ENCODE measurements at places on chromosomes 7 and 10.

DNA sequence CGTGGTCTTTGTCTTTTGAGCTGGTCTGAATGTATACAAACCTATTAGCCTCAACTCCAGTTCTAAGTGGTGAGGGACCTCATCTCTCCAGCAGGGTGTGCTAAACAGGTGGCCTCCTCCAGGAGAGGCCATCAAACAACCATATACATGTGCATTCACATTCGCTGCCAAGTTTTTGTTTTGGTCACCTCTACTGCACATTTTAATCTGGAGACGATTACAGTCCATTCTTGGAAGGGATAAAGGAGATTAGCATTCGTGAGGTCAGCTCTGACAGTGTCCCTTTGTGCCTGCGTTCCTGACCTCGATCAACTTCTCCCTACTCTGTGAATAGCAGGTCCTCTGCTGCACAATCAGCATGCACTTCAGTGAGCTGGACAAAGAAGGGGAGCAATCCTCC lies 60.8 kb downstream of the RHOBTB1 start:
- DNase-seq = no peak

GRCh38 chr7:29764227-29764626 lies 42.1 kb upstream of the WIPF3 start:
- DNase-seq = no peak

- no peak for DNase-seq
Observed at GRCh38 chr10:3397231-3397630, 224.6 kb upstream of the PITRM1 start.

- DNase-seq = peak; percentile 51
Observed at GRCh38 chr7:1847260-1848001, 177.4 kb downstream of the ELFN1 start.

DNA sequence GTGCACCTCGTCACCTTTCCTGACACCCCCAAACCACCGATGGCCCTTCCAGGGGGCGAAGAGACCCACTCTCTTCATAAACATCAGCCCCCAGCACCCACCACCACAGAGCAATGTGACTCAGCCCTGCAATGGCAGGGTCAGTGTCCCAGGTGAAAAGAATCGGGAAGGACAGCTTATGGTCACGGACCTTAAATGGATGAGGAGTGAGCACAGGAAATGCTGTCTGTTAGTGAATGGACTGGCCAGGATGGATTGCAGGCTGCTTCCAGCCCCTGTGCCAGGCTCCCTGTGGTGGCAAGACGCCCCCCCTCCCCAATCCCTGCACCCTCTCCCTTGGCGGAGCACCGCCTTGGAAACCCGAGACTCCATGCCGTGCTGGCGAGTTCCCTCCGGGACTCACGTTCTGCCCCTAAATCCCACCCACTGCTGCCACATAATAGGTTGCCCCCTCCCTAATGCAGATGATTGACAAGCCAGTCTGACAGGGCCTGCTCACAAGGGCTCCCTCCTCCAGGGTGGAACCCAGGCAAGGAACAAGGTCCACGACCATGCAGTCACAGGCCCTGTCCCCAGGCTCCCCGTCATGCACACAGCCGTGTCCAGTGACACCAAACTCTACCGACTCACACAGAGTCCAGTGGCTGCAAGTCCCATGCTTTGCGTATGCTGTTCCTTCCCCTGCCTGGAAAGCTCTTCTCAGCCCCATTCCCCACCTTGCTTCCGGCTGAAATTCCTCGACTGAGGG lies 7.3 kb downstream of the ASB13 start:
- DNase-seq = no peak

DNA sequence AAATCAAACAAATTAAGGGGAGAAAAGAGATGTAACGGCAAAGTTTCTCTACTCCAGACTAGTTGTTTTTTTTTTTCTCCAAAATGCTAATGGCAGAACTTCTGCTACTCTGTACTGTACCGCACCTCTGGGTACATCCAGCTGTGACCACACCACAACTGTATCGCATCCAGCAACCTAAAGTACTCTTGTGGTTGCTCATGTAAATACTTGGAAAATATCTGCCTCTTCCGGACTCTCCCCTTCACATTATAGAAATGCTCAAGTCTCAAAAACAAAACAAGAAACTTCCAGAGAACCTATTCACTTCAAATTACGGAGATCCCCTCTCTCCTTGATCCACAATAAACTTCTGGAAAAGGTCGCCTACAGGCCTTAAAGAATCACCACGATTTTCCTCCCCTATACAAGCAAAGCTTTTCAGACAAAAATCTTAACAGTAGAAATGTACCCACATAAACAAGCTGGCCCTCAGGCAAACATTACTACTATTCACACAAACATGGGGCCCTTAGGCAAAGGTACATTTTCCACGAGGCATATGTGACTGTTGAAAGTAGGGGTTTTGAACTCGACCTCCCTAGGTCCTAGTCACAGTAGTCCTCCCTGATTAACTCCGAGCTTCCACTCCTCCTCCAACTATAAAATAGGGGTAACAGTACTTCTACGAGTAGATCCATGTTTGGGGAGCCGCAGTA lies 222.9 kb upstream of the MKLN1 start:
- no peak for DNase-seq

GRCh38 chr7:4634166-4634565 lies 47.9 kb upstream of the FOXK1 start:
- DNase-seq = no peak

GRCh38 chr7:11212080-11212711 lies 238.5 kb downstream of the PHF14 start:
- peak; percentile 70 for DNase-seq

- no peak for DNase-seq
Observed at GRCh38 chr7:99428972-99429566, 9.5 kb downstream of the PTCD1 start.

DNA sequence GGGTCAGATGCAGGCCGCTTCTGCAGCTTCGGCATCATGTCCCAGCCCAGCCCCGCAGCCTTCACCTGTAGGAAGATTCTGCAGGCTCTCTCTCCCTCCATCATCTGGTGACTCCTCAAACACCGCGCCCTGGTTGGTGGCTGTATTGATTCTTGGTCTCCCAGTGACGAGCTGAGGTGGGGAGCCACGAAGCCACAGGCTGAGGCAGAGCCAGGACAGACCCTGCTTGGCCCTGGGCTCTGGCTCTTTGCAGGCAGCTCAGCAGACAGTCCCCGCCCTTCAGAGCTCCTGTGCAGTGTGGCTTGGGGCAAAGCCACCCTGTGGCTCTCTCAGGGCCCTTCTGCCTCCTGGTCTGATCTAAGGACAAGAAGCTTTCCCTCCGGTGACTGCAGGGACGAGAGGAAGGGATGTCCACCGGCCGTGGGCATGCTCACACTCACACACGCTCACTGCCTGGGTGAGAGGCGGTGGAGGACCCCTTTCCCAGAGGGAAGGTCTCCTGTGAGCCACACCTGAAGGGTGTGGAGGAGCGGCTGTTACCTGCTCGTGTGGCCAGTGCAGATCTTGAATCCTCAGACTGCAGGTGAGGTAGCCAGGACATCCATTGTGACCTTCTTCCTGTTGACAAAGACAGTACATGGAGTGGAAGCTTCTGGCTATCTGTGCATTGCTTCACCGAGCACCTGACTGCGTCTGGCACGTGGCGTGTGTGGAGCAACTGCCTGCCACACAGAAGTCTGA lies 79.6 kb downstream of the INPP5A start:
- peak; percentile 53 for DNase-seq

GRCh38 chr7:151249034-151249731 lies 689 bp upstream of the SMARCD3 start:
- DNase-seq = peak; percentile 75

DNA sequence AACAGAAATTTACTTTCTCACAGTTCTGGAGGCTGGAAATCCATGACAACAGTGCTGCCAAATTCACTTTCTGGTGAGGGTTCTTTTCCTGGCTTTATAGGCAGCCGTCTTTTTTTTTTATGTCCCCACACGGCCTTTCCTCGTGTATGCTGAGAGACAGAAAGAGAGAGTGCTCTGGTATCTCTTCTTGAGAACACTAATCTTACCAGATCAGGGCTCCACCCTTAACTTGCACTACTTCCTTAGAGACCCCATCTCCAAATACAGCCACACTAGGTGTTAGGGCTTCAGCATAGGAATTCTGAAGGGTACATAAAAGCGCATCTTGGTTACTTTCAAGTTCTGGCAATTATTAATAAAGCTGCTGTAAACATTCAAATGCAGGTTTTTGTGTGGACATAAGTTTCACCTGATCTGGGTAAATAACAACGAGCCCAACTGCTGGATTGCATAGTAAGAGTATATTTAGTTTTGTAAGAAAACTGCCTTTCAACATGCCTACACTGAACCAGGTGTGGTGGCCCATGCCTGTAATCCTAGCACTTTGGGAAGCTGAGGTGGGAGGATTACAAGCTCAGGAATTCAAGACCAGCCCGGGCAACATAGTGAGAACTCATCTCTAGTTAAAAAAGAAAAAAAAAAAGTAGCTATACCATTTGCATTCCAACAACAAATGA lies 8.2 kb upstream of the C1GALT1 start:
- no peak for DNase-seq

DNA sequence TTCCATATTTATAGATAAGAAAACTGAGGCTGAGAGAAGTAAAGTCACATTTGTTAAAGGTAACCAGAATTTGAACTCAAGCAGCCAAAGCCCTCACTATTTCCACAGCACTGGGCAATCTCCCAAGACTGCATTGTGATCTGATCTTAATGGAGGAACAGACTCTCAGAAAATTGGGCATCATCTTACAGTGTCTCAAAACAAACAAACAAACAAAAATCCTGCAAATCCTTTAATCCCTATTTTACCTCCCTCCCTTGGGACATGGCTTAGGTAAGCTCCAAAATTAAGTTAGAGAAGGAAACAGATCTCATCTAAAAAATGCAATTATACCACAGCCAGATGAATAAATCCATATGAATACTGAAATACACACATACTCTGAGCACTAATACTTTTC lies 57.5 kb downstream of the FHIP2A start:
- DNase-seq = no peak

- DNase-seq = no peak
Observed at GRCh38 chr10:76643511-76643911, 994.1 kb downstream of the KCNMA1 start.

GRCh38 chr10:119358152-119358512 lies 150.8 kb downstream of the GRK5 start:
- DNase-seq = no peak

DNA sequence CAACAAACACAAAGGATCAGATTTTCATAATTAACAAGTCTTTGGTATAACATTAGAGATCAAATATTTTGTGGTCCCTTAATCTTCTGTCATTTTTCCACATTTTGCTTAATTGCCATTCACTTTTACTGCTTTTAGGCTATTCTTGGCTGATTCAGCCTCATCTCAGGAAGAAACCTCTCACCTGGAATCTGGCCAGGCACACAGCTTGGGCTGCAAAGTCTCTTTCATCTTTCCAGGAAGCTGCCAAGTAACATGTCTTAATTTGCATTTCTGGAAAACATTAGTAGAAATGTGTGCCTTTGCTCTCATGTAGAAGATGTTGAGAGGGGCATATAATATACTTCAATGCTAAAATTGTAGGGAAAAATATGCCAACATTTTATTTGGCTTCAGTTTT lies 174.2 kb upstream of the STEAP4 start:
- no peak for DNase-seq

DNA sequence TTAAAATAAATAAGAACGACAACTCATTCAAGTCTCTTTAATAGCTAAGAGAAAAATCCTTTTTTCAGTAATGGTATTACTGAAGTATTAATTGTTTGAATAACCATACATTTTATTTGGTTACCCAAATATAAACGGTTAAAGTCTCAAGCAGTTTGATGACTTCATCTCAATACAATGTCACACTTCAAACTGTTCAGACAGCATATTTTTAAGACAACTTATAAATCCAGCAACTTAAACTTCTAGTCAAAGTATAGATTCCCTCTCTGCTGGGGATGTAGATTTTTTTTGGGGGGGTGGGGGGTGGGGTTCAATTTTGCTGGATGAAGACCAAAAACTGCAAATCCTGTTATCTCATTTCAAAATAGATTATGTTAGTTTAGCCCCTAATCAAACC lies 42.0 kb downstream of the GNA12 start:
- no peak for DNase-seq

All from activated effector memory CD4-positive, alpha-beta T cell treated with anti-CD3 and anti-CD28 coated beads, Interleukin-2, amount 50 U/mL, for 16 hours (primary cell).